ENCODE measurements at places on chromosomes 5 and 9.

GRCh38 chr5:74054641-74055421 is 428.8 kb downstream of the ARHGEF28 start:
- no peak for DNase-seq

GRCh38 chr5:53031695-53032096 is 42.5 kb downstream of the ITGA2 start:
- DNase-seq: no peak

DNA sequence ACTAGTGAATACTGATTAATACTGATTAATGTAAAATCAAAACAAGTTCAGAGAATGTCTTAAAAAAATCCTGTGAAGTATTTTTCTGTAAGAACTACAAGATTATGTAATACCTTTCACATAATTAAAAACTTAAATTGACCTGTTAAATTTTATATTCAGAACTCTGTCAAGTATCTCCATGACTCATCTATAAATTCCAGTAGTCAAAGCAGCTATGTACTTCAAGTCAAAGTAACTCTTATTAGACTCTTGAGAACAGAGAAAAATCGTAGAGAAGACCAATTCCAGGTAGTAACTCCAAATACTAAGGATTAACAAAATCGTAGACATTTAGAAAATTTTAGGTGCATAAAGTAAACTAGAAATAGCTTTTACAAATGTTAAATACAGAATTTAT is 77.1 kb downstream of the HOMER1 start:
- DNase-seq: no peak

DNA sequence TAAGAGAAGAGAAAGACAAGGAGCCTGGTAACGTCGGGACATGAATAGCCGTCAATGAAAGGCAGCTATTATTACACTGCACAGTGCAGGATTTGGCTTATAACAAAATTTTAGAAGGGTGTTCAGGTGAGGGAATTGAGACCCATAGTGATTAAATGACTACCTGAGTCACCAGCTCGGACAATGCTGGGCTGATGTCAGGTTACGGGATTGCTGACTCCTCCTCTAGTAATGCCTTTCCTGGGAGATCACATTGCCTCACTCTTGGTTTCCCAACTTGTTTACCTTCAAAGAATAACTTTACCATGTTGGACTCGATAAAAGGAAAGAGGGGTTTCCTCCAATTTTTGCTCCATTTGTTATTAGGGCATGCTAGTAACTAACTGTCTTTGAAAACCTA is 132.6 kb downstream of the GHR start:
- DNase-seq: no peak
